ENCODE measurements at places on chromosomes 3 and 15.

GRCh38 chr3:115275896-115276295 is 128.8 kb upstream of the ZBTB20 start:
- no peak for DNase-seq

GRCh38 chr15:101538996-101539395 is 49.5 kb upstream of the PCSK6 start:
- no peak for DNase-seq

DNA sequence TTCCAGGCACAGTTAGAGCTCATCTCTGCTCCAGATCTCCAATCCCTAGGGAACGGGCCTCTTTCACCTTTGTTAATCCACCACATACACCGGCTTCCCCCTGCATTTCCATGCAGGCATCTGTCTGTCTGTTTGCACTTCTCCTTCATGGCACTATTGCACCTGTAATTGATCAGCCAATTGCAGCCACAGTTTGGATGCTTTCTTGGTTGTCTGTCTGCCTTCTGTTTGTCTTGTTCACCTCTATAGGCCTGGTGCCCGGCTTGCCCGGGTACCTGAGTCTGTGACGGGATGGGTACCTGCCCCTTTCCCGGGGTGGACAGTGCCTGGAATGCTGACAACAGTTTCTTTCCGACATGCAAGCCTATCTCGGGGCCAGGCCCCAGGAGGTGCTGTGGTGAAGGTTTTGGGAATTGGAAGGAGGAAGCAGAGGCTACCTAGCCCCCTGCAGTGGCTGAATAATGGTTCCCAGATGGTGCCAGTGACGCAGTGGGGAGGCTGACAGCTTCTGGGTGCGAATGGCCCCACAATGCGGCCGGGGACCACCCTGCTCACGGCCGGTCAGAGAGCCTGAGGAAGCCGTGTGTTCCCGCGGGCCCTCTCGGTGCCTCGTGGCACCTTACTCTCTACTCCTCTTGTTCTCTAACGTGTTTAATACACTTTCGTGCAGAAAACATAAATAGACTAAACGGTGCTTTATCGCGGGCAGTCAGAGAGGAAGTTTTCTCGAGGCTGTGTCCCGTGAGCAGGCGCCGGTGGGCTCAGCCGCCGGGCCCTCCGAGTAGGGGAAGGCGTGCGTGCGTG is 31.3 kb upstream of the RAB6B start:
- DNase-seq = peak; percentile 17

GRCh38 chr15:68190048-68190447 is 15.1 kb downstream of the CALML4 start:
- no peak for DNase-seq

GRCh38 chr3:94301366-94301765 is 238.5 kb downstream of the NSUN3 start:
- DNase-seq = no peak

- DNase-seq = no peak
These were observed 231.0 kb upstream of the TLE3 start for GRCh38 chr15:70328679-70329115.

- DNase-seq = peak; percentile 87
These were observed 152.3 kb downstream of the IGF1R start for GRCh38 chr15:98800437-98801233.

DNA sequence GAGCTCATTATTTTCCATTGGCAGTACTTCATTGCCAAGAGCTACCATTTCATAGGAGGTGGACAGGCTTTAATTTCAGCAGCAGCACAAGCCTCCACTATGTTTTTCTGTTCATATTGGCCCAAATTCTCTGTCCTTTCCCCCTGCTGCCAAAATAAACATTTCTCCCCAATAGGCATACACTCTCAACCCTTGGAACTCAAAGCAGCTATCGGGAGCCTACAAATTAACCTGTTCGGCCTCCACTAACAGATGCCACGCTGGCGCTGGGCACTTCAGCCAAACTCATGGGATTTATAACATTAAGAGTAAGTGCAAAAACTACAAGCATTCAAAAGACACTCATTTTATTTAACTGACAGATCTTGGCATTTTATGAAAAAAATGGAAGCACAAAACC is 95.7 kb downstream of the NSUN3 start:
- peak; percentile 16 for DNase-seq

- DNase-seq = no peak
These were observed 189.8 kb downstream of the PLOD2 start for GRCh38 chr3:145971186-145971585.

- DNase-seq = no peak
These were observed 2.5 kb upstream of the NLGN1 start for GRCh38 chr3:173395073-173395411.

DNA sequence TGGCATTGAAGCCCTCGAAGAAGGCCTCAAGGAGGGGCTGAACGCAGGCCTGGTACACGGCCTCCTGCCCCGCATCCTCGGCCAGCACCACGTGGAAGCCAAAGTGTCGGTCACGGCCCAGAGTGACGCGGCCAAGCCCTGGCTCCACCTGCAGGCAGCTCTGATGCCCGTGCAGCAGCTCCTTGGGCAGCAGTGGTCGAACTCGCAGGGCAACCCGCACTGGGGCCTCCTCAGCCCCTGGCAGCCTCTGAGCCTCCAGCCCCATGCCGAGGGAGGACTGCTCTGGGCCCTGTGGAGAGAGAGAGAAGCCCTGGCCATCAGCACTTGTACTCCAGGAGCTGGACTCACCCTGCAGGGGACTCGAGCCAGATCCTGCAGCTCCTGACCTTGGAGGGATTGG is 2.6 kb downstream of the KIF7 start:
- no peak for DNase-seq

DNA sequence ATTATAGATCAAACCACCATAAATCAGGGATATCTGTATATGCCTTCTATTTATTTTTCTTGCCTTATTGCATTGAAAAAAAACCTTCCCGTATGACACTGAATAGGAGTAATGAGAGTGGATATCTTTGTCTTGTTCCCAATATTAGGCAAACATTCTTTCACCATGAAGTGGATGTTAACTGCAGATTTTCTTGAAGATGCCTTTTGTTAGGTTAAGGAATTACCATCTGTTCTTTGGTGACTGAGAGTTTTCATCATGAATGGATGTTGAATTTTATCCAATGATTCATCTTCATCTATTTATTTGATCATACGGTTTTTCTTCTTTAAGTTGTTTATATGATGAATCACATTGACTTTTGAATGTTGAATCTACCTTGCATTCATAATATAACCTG is 47.1 kb upstream of the MECOM start:
- peak; percentile 19 for DNase-seq
